Suprapubic skin (tissue), 4 donors: ENCODE measurements at places on chromosomes 6 and 20. TPM values are rescaled to one million over a fixed set of nuclear protein-coding genes. Genes with fewer than 3 reads are reported as not detected.

TFAP2C gene
- 79.0 TPM for total RNA-seq

PCMT1 gene
- 65.7 TPM for total RNA-seq

CST7 gene
- not detected for total RNA-seq

C6orf141 gene
- total RNA-seq: 8.7 TPM

TMX4 gene
- 23.7 TPM for total RNA-seq

VGLL2 gene
- total RNA-seq: not detected

FKBP1C gene
- total RNA-seq: 0.31 TPM

KIAA1586 gene
- total RNA-seq: 6.4 TPM

MUCL3 gene
- not detected for total RNA-seq

PDYN gene
- total RNA-seq: not detected

CYP24A1 gene
- 1.0 TPM for total RNA-seq

TPBG gene
- total RNA-seq: 28.5 TPM

EPHA7 gene
- 0.60 TPM for total RNA-seq
